ENCODE measurements at places on chromosomes 2 and 18.

GRCh38 chr2:181198183-181198864, 217.9 kb downstream of the UBE2E3 start:
- DNase-seq: no peak

DNA sequence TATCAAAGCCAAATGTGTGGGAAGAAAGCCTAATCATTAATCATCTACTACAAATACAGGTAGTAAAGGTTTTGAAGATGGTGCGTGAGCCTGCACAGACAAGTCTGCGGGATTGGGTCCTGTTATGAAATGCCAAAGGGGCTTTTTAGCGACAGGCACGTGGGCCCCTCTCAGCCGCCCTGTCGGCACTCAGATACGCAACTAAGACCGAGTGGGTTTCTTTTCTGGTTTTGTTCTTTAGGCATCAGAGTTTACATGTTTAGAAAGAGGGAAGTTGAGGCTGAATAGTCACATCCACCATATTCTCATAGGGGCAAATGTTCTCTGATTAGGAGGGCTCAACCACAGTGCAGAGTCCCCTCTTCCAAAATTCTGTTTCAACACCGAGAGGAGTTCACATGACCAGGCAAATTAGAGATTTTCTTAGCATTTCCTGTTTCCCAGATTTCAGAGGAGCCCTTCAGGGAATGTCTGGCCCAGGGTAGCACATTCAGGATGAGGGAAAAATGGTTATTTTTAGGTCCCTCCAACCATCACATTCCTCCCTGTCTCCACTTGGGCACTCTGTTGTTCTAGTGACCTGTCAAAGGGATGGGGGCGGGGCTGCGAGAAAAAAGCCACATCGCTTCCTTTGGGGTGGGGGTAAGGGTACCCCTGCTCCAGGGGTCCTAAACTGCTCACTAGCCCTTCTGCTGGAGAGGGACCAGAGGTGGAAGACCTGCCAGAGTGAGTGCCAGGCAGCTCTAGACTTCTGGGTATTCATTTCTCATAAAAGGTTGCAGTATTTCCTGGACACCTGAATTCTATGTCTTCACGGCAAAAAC, 159.2 kb downstream of the BCL2 start:
- DNase-seq: no peak

DNA sequence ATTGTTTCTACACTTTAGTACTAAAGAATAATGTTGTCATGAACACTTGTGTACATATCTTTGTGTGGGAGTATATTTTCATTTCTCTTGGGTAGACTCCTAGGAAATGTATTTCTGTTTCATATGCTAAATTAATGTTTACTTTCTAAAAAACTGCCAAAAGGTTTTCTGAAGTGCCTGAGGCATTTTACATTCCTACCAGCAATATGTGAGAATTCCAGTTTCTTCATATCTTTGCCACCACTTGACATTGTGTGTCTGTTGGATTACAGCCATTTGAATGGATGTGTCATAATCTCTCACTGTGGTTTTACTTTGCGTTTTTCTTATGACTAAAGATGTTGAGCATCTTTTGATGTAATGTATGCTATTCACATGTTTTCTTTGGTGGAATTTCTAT, 428.2 kb upstream of the KCNH7 start:
- no peak for DNase-seq

DNA sequence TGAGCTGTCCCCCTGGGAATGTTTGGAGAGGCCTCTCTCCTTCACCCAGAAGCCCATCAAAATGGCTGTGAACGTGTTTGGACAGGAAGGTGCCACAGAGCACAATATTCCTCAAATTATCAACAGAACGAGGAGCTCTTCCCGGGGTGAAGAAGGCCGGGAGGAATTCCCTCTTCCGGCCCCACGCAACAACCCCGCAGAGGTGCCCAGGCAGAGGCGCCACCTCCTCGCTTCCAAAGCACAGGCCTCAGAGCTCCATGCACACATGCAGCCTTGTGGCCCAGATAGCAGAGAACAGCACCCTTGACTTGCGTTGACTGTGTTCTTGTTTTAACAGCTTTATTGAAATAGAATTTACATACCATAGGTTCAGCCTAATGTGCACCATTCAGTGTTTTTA, 152.5 kb upstream of the SALL3 start:
- DNase-seq: no peak

GRCh38 chr2:114661971-114662939, 219.8 kb downstream of the DPP10 start:
- DNase-seq: no peak

GRCh38 chr18:70194227-70194890, 11.1 kb downstream of the RTTN start:
- DNase-seq: no peak

GRCh38 chr2:165895974-165896373, 57.6 kb downstream of the TTC21B start:
- DNase-seq: no peak

- DNase-seq: no peak
These were observed 5.2 kb upstream of the GPR55 start for GRCh38 chr2:230930149-230930780.

GRCh38 chr2:172106108-172106961, 3.6 kb upstream of the DLX2 start:
- DNase-seq: peak; percentile 26

- DNase-seq: peak; percentile 63
These were observed at the start of gene BBS5 for GRCh38 chr2:169479257-169480078. Gene BBS5 (plus strand): TSS chr2:169479494. CDS start chr2:169479554, 60 bp downstream.

DNA sequence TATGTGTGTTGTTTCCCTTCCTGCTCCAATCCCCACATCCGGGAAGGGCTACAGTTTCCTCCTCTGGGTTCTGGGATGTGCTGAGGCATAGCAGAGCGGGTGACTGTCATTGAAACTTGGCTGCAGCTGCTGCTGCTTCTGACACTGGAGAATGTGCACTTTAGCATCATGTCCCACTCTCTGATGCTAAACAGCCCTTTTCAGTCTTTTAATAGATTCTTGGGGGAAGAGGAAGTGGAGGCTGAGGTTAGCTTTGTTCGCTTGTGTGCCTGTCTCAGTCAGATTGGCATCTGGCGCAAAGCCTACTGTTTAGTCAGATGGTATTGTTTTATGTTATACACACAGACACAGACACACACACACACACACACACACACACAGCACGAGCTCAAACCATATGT, 136.5 kb upstream of the RND3 start:
- DNase-seq: no peak

DNA sequence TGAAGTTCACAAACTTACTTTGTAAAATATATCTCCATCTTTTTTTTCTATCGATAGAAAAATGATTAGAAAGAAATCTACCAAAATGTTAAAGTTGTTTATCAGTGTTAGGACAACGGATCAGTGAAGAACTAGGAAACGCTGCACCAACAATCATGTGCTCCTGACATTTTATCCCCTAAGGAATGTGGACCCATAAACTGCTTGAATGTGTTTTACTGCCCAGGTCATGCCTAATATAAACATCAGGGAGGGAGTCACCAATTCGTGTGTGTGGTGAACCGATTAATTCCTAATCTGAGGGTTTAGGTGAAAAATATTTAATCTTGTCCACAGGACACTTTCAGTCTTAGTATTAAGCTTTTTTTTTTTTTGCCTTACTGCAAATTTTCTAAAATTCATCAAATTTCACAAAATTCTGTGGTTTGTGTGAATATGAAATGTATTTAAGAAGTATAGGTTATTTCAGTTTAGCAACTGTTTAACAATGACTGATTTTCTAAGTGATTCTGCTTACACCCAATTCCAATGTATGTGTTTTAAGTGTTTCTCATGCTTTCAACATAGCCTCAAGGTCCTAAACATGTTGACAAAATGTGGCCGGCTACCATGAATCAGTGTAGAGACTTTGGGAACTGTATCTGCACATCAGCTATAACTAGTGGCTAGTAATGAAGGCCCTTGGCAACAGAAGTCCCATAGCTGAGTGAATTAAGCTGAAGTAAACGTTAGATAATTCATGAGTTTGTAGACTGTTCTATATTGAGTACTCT, 11.1 kb upstream of the KIDINS220 start:
- no peak for DNase-seq

DNA sequence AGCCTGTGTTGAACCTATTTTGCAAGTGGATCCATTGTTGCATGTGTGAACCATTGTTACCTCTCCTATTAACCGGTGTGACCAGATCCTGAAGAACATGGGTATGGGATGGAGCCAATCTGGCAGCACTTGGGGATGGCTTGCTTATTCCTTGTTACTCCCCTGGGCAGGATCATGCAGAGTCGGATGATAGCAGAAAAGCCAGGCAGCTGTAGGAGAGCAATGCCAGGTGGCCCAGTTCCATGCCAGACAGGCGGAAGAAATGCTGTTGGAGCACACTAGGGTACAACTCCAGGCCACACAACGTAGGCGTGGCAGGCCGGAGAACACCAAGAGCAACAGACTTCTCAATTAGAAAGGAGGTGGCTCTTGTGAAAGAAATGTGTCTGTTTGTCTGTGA, 16.3 kb upstream of the MYO1B start:
- DNase-seq: no peak

DNA sequence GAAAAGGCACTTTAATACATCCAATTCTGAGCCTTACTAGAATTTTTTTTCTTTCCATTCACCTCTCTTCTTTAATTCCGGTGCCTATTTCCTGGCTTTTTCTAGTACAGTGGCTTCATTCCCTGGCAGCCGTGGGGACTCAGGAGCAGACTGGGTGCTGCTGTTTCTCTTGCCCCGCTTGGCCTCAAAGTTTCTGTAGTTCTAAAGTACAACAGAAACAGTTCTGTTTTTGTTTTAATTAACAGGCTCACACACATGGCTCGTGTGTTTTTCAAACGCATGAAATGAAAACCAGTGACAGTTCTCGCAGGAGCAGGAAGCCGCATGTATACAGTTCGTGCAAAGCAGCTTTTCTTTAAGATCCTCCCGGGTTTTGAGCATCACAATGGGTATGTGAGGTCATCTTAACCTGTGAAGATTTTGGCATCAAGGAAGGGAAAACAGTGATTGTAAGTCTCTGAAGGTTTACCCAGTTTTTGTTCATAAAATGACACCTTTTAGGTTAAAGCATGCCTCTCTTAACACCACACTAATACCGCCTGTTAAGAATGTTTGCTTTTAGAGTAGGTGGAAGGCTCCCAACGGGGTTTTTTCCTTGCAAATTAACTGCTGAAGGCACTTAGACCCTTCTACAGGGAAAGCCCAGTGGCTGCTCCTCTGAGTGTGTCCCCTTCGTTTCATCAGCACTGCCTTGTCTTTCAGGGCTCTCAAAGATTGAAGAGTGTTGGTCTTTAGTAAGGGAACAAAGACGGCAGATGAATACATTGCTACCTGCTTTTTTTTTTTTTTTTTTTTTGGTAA, 5.8 kb downstream of the FZD7 start:
- DNase-seq: no peak

DNA sequence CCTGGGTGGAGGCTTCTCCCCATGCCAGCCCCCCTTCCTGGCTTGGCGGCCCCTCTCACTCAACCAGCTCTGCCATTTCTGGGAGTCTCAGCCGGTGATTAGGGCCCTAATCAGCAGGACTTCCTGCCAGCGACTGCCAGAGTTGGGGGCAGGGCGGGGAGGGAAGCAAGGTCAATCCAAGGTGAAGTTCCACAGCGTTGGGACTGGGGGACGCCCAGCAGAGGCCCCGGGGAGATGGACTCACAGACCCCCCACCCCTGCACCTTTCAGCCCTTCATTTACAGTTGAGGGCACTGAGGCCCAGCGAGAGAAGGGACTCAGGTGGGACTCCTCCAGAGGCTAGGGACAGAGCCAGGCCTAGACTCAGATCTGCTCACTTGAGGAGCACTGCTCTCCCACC, 65.3 kb downstream of the TNS1 start:
- no peak for DNase-seq

- DNase-seq: no peak
These were observed 28.2 kb downstream of the GULP1 start for GRCh38 chr2:188319838-188320237.

- DNase-seq: no peak
These were observed 139.7 kb downstream of the ROCK1 start for GRCh38 chr18:20971886-20972267.

DNA sequence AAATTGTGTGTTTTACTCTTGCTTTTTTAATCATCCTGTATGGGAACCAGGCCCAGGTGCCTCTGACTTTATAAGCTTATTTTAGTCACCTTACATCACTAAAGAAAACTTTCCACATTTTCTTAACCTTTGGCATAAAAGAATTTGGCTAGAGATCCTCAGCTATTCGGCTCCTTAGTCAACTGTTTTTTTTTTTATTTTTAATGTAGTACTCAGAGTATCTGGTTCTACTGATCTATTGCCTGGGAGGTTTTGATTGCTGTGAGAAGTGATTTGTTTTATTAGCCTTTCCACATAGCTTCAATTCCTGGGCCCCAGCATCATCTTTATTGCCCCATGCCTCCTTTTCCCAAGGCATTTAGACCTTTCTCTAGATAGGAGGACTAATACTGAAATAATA, 121.0 kb downstream of the MYO1B start:
- DNase-seq: no peak

DNA sequence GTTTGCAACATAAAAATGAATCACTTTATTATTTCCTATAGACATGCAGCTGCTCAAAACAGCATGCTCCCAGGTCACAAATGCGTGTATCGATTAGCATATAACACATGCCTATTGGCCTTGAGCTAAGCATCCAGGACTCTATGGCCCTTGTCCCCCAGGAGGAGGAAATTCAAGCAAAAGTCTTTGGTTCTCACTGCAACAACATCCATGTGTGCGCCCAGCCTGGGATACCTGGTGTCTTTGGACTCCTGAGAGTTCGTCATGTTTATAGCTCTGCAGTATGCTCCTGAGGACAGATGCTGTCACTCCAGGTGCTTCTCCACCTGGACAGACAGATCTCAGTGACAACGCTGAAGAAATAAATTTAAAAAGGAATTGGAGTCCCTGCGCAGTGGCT, 284.6 kb downstream of the PHLPP1 start:
- DNase-seq: no peak

- DNase-seq: no peak
These were observed 25.3 kb downstream of the IL1F10 start for GRCh38 chr2:113092864-113093612.

DNA sequence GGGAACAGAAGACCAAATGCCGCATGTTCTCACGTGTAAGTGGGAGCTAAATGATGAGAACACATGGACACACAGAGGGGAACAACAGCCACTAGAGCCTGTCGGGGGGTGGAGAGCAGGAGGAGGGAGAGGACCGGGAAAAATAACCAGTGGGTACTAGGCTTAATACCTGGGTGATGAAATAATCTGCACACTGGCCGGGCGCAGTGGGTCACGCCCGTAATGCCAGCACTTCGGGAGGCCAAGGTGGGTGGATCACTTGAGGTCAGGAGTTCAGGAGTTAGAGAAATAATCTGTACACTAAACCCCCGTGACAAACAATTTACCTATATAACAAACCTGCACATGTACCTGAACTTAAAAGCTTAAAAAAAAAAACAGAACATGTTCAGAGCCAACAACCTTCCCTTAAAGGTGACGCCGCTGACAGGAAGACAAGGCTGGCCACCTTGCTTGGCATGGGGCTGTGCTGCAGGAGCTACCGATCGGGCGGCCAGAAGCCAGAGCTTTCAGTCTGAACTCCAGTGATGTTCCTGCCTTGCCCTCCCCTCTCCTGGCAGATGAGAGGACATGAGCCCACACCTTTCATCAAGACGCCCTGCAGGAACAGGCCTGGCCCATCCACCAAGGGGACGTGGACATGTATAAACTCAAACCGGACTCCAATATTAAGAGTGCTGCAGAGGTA, 11.2 kb downstream of the SLC66A2 start:
- no peak for DNase-seq

GRCh38 chr18:7329016-7329415, 98.1 kb downstream of the LRRC30 start:
- no peak for DNase-seq

All from stimulated activated CD8-positive, alpha-beta memory T cell treated with anti-CD3 and anti-CD28 coated beads, Interleukin-7, amount 100 ng/mL, for 4 hours (primary cell).